ENCODE measurements at places on chromosomes 16 and 17.

DNA sequence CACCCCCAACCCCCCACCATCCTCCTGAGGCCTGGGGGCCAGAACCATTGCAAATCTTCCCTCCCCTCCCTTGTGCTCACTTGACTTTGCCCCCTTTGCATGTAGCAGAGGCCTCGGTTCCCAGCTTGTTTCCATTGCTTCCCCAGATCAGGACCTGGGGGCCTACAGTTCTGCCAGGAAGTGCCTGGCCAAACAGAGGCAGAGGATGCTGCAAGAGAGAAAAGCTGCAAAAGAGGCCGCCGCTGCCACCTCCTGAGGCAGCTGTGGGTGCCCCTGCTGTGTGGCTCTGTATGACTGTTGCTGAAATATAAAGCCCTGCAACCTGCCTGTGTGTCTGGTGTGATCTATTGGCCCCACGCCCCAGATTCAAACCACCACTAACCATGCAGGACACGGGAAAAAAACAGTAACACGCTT is 2.3 kb downstream of the NDUFB10 start:
- DNase-seq, result no peak

GRCh38 chr16:984121-984694 is 2.6 kb downstream of the SOX8 start:
- no peak for DNase-seq

GRCh38 chr16:70696952-70697593 is 11.2 kb upstream of the MTSS2 start:
- no peak for DNase-seq

GRCh38 chr17:9522074-9522473 is 53.5 kb downstream of the STX8 start:
- peak; percentile 65 for DNase-seq

- DNase-seq, result no peak
Observed at GRCh38 chr17:80783486-80783885, 208.2 kb upstream of the CHMP6 start.

DNA sequence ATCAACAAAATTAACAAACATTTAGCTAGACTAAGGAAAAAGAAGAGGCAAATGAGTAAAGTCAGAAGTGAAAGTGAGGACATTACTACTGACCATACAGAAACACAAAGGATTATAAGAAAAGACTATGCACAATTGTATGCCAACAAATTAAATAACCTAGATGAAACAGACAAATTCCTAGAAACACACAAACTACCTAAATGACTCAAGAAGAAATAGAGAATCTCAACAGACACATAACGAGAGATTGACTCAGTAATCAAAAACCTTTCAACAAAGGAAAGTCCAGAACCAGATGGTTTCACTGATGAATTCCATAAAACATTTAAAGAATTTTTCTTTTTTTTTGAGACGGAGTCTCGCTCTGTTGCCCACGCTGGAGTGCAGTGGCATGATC is 35.7 kb upstream of the MYLK3 start:
- no peak for DNase-seq

DNA sequence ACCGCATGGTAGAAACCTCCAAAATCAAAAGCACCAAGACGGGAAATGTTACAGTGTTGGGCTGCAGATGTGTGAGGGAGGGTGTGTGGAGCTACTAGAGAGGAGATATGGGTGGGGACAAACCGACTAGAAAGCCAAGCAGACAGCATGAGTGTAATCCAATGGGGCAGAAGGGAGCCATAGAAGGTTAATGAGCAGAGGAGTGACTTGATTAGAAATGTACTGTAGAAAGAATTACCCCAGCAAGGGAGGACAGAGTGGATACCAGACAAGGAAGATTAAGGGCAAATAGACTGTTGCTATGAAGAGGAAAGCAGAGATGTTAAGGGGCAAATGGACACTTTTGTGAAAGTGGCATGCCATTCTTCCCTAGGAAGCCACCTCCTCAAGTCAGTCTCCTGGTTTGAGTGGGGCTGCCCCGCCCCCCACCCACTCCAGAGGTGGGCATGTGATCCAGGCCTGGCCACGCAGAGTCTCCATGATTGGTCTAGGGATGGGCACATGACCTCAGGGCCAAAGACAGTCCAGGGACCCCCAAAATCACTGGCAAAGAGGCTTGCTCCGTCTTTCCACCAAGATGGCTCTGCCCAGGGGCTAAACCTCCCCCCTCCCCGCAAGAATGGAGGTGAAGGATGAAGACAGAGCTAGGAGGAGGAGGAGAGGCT is 4.3 kb downstream of the COTL1 start:
- DNase-seq, result no peak

DNA sequence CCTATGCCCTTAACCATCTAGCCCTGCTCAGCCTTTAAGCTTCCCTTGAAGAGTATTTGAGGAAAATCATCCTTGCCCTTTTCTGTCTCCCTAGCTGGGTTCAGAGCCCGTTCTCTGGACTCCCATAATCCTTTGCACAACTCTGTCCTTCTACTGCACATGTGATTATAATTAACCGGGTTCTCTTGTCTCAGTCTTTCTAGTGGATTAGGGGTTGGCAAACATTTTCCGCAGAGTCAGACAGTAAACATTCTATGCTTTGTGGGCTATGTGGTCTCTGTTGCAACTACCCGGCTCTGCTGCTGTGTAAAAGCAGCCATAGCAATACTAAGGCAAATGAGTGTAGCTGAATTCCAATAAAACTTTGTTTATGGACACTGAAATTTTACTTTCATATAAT is 80.0 kb downstream of the CDRT15 start:
- DNase-seq, result peak; percentile 73

- no peak for DNase-seq
Observed at GRCh38 chr16:10220942-10221341, 38.7 kb upstream of the GRIN2A start.

GRCh38 chr17:67571478-67571877 is 146.3 kb upstream of the NOL11 start:
- no peak for DNase-seq

DNA sequence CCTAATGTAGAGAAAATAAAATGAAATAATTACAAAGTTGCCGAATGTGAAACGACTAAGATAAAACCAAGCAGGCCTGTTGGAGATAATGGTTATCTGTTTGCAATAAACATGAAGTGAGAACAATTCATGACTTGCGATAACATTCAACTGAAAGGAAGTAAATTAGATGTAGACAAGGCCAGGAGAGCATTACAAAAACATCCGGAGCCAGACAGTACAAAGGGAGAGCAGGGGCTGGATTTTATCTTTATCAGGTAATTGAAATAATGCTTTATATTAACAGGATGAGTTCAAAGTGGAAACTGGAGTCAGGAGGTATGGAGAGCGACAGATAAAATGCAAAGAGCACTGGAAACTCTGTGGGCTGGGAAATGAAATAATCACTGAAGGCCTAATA is 265.6 kb upstream of the GOT2 start:
- DNase-seq, result no peak
